Stimulated activated CD4-positive, alpha-beta T cell treated with anti-CD3 and anti-CD28 coated beads, TNF-alpha, amount 100 ng/mL, for 4 hours (primary cell): ENCODE measurements at places on chromosomes 16 and 17.

GRCh38 chr16:59180083-59180476 is 446.0 kb upstream of the GOT2 start:
- no peak for DNase-seq

GRCh38 chr17:40499551-40500189 is 1.8 kb downstream of the TNS4 start:
- no peak for DNase-seq

GRCh38 chr16:57475711-57476339 is 10.5 kb downstream of the DOK4 start:
- peak; percentile 36 for DNase-seq

DNA sequence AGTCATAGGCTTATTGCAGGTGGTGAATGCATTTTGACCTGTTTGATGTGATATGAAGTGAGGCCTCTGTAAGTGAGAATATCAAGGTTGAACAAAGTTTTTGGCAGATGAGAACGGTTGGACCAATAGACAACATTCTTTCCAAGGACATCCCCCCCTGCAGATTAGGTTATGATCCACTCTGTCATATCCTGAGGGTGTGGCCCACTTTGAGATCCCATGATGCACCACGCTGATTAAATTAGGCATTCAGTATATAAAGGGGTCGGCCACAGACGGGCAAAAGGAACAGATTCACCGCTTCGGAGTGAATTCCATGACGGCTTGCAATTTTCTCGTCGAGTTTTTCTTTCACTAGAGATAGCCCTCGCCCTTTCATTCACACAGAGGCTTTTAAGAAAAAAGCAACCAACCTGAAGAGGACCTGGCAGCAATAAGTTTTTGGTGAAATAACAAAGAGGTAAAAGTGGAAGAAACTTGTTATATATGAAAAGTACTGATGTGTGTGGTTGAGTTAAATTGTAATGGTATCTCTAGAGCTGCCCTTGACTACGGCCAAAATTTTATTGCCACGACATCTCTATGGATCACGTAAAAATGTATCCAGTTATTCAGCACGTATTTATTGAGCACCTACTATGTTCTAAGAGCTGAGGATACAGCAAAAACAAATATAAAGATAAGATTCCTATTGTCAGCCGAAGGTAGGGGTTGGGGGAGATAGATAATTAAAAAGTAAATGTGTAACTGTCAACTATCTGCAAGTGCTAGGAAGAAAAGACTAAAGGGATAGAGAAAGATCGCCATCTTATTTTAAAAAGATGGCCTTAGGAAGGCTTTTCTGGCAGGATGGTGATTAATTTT is 1.7 kb upstream of the RBBP6 start:
- no peak for DNase-seq

GRCh38 chr17:50473901-50474300 is 4.8 kb upstream of the RSAD1 start:
- DNase-seq: no peak

GRCh38 chr17:65355246-65355645 is 206.2 kb downstream of the AXIN2 start:
- DNase-seq: no peak

GRCh38 chr17:75476752-75477489 is 20.5 kb downstream of the TMEM94 start:
- DNase-seq: no peak
